Stimulated activated CD8-positive, alpha-beta memory T cell treated with anti-CD3 and anti-CD28 coated beads, Interleukin-2, amount 100 ng/mL, for 1 hour (primary cell): ENCODE measurements at places on chromosomes 13 and 19.

DNA sequence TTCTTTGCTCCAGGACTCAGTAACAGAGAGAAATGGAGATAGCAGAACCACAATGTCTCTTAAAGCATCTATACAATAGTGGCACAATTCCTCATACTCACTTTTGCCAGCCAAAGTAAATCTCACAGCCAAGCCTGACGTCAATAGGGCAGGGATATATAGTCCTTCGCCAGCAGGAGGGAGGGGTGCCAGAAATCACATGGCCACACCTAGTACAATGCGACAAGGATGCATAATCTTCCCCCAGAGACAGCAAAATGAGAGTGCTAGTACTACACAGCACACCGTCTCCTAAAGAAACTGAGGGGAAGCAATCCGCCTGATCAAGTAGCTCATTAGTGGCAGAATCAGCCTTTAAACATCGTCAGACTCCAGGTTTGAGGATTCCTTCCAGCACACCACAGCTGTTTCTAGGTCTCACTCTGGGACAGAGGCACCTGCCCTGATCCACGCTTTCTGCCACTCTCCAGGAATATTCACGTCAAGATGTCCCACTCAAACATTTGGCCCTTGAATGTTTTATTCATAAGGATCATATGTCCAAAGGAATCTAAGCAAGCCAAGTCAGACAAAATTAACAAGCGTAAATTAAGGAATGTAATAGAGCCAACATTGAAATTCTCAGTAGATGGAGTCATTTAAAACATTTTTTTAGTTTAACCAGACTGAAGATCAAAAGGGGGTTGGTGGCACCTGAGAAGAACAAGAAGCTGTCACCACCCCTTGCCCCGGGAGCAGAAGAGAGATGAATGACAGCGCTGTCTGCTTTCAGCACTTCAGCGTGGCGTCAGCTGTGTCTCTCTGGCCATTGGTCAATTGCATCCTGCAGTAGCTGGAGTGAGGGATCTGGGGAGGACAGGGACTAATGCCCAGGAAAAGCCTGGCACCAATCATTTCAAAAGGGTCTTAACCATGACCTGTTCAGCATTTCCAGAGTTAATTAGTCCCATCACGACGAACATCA is 63.5 kb upstream of the SERP2 start:
- no peak for DNase-seq

DNA sequence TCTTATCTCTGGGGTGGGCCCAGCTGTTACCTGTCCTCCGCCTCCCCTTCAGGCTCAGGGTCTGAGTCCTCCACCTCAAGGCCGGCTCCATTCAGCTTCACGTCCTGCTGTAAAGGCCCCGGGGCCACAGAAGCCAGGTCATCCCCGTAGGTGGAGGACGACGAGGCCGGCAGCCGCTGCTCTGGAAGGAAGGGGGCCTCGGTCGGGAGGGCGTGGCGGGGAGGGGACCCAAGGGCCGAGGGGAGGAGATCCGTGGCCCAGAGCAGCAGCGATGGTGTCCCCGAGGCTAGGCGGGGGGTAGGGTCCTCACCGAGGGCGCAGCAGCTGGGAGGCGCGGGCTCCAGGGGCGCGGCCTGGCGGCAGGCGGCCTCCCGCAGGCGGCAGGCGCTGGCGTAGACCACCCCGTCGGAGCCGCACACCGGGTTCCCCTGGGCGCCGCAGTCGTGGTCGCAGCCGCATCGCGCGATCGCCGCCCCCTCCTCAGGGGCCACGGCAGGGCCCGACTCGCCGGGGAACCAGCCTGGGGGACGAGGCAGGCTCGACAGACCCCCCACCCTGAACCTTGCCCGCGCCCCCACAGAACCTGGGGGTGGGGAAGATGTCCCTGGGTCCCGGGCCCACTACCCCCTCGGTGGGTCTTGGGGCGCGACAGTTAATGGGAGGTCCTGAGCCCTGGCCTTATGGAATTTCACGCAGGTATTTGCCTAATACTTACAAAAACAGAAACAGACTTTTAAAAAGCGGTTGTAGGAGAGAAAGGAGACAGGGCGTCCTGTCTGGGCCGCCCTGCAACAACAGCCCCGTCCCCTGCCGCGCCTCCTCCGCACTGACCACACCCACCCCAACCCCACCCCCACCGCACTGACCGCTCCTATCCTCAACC is 7.6 kb downstream of the F2RL3 start:
- no peak for DNase-seq

DNA sequence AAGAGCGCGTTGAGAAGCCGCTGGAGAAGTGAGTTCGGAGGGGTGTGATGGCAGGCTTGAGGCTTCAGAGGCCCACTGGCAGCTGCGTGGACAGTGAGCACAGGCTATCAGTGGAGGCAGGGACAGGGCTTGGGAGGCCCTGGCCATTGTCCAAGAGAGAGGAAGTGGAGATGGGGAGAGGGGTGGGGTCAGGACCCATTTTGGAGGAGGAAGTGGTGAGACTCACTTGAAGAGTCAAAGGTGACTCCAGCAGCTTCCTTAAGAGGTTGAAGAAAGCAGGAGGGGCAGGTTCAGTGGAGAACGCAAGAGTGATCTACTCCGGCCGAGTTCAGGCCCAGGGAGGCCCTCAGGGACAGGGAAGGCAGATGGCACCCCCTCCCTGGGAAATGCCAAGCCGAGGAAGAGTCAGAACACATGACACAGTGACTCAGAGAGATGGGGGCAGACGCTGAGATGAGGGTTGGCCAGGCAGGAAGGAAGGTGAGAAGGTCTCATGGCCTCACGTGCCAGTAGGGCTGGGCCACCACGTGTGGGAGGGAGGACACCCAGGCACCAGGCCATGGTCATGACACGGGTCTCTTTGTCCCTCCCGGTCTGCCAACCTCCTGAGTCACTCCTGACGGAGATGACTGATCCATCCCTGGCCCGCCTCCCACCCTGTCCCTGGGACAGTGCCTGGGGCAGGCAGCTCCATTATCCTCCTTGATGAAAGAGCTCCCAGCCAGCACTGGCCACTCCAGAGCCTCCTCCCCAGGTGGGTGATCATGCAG is 10.1 kb upstream of the CD22 start:
- DNase-seq = no peak

- DNase-seq = no peak
These were observed 98.0 kb upstream of the DIAPH3 start for GRCh38 chr13:60261432-60262351.

GRCh38 chr13:107562203-107562602 is 653.1 kb downstream of the LIG4 start:
- no peak for DNase-seq

DNA sequence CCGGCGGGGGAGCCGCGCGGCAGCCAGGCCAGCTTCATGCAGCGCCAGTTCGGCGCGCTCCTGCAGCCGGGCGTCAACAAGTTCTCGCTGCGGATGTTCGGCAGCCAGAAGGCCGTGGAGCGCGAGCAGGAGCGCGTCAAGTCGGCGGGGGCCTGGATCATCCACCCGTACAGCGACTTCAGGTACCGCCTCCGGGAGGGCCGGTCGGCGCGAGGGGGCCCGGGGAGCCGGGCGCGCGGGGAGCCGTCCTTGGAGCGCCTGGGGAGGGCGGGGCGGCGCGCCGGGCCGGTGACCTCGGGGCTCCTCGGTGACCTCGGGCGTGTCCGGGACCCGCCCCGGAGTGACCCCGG is 690 bp downstream of the HCN2 start:
- DNase-seq = no peak

- DNase-seq = no peak
These were observed 159.5 kb downstream of the PRR20E start for GRCh38 chr13:57326532-57326931.

DNA sequence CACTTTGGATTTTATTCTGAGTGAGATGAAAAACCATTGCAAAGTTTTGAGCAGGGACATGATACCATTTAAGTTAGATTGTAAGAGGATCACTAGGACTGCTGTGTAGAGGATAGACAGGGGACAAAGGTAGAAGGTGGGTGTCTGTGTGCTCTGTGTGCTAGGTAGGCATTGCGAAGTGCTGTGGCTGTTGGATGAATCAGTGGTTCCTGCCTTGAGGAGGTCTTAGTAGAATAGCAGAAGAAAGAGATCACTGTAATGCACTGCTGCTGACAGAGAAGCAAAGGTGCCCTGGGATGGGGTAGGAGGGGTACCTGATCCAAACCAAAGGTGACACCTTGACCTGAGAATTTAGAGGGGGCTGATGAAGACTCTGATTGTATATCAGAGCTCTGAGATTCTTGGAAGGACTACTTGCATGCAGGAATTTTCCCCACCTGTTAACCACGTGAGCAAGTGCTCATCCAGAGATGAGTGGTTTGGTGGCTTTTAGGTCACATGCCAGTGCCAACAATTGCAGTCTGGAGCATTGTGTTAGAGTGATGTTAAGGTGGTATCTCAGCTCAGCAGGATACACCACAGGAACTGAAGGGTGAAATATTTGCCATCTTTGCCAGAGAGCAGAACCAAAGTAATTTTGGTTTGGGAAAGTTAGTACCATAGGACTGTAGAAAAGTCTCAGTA is 10.8 kb downstream of the WASF3 start:
- DNase-seq = no peak

GRCh38 chr13:42547612-42548011 is 26.3 kb upstream of the TNFSF11 start:
- DNase-seq = no peak

DNA sequence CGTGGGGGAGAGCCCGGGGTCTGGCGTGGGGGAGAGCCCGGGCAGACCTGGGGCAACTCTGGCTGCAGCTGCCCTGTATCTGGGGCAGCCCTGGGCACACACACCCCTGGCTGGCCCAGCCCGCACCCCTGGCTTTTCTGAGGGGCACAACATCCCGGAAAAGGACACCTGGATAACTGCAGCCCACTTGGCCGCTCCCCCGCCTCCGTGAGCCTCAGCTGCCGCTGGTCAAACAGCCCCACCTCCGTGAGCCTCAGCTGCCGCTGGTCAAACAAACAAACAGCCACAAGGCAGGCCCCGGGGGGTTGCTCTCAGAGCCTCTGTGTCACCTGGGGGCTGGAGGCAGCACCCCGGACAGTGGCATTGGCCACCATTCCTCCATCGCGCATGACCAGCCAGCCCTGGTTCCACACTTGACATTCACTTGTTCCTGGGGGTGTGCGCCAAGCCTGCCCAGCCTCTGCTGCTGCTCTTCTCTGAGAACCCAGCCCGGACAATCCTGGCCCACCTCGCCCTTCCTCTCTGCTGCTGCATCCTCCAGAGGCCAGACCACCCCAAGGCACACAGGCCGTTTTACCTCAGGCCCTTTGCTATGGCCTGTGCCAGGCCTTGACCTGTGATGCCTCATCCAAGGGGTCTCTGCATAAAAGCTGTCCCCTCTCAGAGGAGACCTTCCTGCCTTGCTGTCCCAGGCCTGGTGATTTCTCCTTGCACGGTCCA is 19.9 kb downstream of the CEBPG start:
- no peak for DNase-seq

DNA sequence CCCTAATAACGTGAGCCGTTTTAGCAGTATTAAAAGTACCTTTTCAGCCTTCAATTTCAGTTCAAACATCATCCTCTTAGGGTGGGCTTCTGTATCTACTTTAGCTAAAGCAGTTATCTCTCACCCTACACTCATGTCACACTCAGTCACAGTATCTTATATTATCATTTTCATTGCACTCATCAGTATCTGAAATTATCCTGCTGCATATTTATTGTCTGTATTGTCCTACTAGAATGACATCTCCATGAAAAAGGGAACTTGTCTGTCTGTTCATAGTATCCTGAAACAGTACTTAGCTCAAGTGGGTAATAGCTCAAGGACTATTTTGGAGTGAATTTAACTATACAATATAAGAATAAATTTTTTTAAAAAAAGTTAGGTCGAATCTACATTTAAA is 19.9 kb upstream of the RFC3 start:
- no peak for DNase-seq

- no peak for DNase-seq
These were observed 49.3 kb downstream of the MBD3L1 start for GRCh38 chr19:8881512-8881911.

DNA sequence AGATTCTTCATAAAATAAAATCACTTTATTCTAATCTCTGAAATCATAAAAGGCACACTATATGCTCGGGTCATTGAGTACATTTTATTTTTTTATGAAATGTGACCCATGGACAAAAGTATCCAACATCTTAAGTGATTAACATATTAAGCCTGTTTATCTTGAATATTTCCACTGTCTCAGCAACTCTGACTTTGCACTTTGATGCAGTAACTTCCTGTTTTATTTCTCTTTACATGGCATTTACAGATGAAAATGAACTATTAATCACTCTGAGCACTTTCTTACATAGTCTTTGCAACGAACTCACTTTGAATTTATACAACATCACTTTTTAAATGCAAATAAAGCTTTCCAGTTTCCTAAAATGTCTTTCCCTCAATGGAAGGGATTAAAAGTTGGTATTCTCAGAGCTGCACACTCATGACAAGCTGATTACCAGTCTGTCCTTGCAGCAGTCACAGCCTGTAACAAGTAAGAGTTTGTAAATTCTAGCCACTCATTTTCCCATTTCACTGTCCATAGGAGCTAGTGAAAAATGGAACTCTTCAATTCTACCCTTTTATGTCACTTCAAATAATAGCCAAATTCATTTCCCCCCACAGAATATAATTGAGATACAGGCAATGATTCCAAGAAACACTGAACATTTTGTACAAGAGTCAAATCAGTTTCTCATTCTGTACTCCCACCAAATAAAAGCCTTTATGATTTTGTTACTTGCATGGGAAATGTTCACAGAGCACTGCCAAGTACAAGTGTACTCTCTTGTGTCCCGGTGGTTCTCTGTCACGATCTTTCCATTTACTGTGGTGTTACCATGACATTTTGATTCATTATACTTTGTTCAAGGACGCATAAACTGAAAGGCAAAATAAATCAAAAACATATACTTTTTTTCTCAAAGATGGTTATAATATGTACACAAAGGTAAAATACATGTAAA is 1968.9 kb downstream of the PCDH9 start:
- no peak for DNase-seq

GRCh38 chr13:50585674-50586413 is 257.6 kb downstream of the DLEU7 start:
- DNase-seq = no peak

GRCh38 chr13:40438022-40438680 is 228.3 kb downstream of the FOXO1 start:
- no peak for DNase-seq

DNA sequence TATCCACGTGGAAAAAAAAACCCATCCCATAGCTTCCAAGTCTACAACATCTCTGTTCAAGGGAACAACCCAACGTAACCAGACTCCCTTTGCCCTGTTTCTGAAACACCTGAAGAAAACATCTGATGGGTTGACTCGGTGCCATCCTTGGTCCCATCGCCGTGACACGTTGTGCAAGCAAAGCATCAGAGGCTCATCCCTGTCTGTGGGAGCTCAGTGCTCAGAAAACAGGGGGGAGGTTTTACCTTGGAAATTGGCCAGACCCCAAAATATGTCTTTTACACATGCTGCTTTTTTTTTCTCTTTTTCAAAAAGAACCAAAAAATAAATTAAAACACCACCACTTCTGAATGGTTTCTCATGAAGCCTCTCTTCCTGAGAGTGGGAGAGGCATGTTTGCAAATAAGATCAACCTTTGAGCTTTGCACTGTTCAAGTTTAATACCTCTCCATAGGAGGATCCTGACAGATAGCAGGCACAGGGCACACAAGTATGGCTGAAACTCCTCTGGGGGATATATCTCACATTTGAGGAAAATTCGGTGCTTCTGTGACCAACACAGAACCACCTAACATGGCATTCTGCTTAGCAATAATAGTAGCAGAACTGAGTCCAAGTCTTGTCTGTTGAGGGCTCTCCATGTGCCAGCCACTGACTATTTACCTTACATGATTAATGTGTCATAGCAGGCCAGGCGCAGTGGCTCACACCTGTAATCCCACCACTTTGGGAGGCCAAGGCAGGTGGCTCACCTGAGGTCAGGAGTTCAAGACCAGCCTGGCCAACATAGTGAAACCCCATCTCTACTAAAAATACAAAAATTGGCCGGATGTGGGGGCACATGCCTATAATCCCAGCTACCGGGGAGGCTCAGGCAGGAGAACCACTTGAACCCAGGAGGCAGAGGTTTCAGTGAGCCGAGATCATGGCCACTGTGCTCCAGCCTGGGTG is 7.0 kb upstream of the PVR start:
- no peak for DNase-seq
